ENCODE measurements at places on chromosomes 3 and 15.

DNA sequence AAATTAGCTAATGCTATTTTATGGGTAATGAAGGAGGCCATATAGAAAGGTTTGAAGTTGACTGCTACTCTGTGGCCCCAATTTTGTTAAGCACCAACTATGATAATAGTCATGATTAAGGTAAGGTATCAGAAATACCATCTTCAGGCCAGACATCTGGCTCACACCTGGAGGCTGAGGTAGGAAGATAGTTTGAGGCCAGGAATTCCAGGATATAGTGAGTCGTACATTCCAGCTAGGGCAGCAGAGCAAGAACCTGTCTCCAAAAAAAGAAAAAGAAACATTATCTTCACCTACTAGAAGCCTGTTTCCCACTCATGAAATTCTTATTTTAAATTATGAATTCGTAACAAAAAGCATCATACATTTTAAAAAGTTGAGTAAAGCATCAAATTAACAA lies 64.4 kb downstream of the LRRC28 start:
- DNase-seq = no peak

DNA sequence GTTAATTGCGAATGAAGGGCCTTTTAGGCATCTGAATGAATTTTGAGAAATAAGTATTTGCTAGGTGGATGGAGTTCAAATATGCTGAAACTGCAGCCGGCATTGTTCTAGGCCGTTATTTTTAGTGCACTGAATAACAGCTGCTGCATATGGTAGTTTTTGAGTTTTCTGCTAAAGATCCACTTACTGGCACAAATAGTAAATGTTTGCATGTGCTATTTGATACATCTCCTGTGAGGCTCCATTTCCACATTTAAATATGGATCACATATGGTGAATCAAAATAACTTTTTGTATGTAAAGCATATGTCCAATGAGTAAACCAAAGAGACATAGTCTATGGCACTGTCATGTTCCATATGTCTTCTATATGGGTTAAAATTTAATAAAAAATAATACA lies 56.7 kb upstream of the CNTN4 start:
- no peak for DNase-seq

- DNase-seq = no peak
These were observed 216.2 kb downstream of the ITPR1 start for GRCh38 chr3:4709341-4709740.

GRCh38 chr3:38164643-38164951 lies 740 bp upstream of the OXSR1 start:
- DNase-seq = peak; percentile 66

All from NCI-H2081 treated with DMSO at 0.1 percent for 48 hours (cell line).